ENCODE measurements at places on chromosomes 6 and 20.
A peak's percentile ranks its signal among the peaks of the same experiment; 100 is the strongest.

- no peak for DNase-seq
Observed at GRCh38 chr6:107132330-107132954, 17.1 kb upstream of the BEND3 start.

- DNase-seq = peak; percentile 52
Observed at GRCh38 chr6:27176523-27177484, 70.7 kb upstream of the PRSS16 start.

GRCh38 chr6:137233911-137234863 lies 15.0 kb upstream of the IFNGR1 start:
- DNase-seq = no peak

DNA sequence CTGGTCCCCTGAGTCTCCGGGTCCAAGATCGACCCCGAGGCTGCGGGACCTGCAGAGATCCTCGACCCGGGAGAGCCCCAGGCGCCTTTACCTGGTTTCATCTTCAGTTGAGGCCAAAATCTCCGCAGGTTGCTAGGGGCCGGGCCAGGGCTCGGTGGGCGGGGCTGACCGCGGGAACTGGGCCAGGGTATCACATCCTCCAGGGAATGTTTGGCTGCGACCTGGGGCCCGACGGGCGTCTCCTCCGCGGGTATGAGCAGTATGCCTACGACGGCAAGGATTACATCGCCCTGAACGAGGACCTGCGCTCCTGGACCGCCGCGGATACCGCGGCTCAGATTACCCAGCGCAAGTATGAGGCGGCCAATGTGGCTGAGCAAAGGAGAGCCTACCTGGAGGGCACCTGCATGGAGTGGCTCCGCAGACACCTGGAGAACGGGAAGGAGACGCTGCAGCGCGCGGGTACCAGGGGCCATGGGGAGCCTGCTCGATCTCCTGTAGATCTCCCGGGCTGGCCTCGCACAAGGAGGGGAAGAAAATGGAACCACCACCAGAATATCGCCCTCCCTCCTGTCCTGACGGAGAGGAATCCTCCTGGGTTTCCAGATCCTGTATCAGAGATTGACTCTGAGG lies 53.8 kb upstream of the POLR1H start:
- no peak for DNase-seq

- no peak for DNase-seq
Observed at GRCh38 chr6:47248446-47248845, 61.3 kb downstream of the TNFRSF21 start.

Data from activated CD8-positive, alpha-beta memory T cell treated with anti-CD3 and anti-CD28 coated beads for 1 hour (primary cell).